ENCODE measurements at places on chromosomes 13 and 19.
A peak's percentile ranks its signal among the peaks of the same experiment; 100 is the strongest.

DNA sequence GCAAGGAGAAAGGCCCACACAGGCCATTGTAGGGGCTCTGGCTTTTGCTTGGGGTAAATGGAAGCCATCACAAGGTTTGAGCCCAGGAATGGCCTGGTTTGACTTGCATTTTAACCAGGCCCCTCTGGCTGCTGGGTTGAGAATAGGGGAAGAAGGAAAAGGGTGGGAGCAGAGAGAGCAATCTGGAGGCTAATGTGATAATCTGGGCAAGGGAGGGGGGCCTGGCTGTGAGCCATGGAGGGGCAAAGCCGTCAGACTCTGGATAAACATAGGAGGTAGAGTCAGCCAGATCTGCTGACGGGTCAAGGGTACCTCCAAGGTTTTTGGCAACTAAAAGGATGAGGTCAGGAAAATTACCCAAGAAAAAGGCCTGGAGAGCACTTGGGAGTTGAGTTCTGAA is 41.6 kb downstream of the RFX2 start:
- no peak for DNase-seq

DNA sequence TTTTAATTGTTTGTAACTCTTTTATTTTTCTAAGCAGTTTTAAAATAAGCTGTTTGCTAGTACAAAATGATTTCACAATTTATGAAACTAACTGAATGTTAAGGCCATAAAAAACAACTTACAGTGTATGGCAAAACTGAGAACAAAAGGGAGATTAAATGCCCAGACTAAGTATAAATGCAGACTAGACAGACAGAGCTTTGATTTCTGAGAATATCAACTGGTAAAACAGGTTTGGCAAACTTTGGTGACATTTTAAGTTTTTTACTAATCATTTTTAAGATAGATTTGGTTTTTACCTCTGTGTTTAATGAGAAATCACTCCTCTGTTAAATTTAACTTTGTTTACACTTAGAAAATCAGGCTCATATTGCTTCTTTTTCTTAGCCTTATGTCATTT is 127.5 kb upstream of the KLF5 start:
- DNase-seq = peak; percentile 39

GRCh38 chr19:58474997-58475713 is 997 bp upstream of the ZNF446 start:
- DNase-seq = no peak

DNA sequence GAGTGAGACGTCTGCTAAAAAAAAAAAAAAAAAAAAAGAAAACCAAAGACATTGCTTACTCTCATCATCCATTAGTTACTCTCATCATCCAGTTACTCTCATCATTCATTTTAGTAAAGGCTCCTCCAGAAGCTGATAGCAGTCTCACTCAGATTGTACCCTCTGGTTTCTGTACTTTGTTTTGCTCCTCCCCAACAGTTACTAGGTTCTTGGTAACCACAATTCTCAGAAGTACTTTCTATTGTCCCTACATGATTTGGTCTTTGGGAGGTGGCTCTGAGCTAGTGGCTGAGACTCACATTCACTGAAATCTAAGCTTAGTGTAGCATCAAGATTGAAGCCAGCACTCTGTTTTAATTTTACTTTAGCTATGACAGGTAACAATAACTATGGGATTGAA is 14.3 kb downstream of the ERICH4 start:
- no peak for DNase-seq

GRCh38 chr13:24304620-24305019 is 4.8 kb upstream of the C1QTNF9 start:
- DNase-seq = no peak

- no peak for DNase-seq
These were observed 599 bp downstream of the ZIC2 start for GRCh38 chr13:99982036-99982730.

DNA sequence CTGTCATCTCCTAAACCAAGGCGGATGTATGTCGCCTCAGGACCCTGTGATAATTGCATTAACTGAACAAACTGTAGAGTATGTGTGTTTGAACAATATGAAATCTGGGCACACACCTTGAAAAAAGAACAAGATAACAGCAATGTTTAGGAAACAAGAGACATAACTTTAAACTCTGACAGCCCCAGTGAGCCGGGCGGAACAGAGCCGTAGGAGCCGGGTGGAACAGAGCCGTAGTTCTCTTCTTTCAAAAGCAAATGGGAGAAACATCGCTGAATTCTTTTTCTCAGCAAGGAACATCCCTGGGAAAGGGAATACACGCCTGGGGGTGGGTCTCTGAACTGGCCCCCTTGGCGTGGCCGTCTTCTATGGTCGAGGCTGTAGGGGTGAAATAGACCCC is 31.8 kb upstream of the ZNF675 start:
- DNase-seq = no peak

DNA sequence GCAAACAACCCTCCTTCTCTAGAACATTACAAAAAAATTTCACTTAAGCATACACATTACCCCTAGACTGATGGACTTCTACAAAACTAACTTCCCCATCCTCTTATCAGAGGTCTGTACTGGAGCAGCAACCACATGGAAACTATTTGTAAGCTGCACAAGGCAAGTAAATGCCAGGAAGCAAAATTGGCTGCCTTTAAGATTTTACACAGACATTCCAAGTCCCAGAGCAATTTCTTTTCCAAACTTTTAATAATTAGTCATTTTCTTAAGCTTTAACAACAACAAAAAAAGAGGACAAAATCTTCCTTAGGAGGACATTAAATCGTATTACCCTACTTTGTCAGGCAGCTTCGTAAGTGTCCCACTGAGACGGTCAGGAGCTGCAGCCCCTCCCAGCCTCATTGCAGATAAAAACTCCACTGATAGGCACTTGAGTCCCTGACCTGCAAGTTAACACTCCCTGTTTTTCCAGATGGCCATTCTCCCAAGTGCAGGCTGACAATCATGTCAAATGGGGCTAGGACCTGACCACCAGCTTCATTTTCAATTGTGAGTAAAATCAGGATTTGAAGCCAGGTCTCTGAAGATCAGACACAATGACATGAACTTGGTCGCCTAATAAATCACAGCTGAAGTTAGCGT is 680.1 kb downstream of the DIAPH3 start:
- peak; percentile 15 for DNase-seq

DNA sequence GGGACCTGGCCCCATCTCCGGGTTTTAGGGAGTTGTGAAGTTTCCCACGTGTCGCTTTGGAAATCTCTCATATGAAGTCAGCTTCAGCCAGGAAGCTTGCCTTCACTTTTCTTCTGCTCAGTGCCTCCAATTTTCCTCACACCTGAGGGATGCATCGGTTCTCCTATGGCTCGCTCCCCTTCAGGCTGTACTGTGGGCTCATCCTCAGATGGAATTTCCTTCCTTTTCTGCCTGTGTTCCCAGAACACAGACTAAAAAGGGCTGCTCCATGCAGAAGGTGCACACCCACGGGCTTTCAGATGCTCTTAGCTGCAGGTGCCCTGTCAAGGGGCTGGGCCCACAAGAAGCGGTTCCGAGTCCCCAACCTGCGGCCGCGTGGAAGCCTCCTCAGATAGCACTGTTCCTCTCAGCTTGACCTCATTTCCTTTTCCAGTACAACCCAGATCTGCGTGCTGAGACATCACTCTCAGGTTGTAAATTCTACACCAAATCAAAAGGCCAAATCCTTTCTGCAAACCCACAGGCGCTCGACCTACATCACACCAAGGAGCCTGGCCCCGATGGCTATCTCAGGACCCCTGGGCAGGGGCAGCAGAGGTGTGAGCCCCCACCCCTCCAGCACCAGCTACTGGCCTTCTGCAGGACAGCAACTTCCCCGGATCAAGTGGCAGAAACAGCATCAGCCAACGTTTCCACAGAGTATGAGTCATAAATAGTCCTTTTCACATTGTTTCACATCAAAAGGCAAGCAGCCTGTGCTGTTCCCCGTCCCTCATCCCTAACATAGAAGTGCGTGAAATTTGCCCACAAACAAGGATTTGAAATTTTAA is 275.9 kb downstream of the ZNF536 start:
- peak; percentile 7 for DNase-seq

DNA sequence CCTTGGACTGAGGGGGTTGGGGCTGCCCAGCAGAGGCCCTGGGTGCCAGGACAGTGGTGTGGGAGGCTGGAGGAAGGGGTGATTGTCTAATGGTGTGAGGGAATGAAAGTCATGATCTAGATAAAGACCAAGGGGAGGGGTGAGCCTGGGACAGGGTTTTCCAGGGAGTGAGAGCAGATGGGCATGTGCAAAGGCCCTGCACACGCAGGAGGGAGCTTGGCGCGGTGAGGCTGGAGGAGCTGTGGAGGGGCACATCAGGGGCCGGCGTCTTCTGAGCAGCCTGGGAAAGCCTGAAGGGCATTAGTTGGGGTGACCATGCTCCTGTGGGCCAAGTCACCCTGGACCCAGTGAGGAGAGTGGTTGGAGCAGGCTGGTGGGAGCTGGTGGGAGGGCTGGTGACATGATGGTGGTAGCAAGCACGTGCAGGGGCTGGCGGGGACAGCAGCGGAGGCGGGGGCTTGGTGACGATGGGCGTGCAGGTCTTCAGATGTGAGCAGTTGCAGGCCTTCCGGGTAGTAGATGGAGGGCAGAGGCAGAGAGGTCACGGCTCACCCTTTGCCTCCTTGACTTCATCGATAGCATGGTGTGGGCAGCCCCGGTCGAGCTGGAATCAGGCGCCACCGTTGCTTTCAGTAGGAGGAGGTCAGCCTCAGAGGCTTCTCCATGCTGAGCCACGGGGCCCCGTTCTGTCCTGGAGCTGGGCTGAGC is 20.2 kb upstream of the F2RL3 start:
- no peak for DNase-seq

DNA sequence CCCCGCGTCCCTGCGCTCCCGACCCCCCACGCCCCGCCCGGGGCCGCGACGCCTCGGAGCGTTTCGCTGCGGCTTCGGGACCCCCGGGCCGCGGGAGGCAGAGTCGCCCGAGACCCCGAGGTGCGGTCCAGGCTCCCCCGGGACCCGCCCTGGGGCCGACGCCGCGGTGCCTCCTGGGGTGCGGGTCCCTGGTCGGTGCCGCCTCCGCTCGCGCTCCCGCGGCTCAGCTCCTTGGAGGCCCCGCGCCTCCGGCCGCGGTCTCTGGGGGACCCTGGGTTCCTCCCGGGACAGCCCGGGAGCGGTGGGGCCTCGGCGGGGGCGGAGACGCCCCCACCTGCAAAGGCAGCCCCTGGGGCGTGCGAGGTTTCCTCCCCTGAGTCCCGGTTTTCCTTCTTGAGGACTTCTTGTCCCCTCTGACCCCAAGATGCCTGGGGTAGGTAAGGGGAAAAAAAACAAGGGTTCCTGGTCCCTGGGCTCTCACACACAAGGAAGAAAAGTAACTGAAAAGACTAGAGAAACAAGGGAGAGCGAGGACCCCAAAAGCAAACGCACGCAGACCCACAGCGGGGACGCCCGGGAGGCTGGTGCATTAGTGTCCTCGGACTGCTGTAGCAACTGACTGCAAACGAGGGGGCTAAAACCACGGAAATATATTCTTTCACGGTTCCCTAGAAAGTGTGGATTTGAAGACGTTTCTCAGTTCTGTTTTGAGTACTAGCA is 740 bp downstream of the ZNF555 start:
- DNase-seq = peak; percentile 30

- no peak for DNase-seq
These were observed 786.7 kb downstream of the UQCRFS1 start for GRCh38 chr19:28426110-28426729.

DNA sequence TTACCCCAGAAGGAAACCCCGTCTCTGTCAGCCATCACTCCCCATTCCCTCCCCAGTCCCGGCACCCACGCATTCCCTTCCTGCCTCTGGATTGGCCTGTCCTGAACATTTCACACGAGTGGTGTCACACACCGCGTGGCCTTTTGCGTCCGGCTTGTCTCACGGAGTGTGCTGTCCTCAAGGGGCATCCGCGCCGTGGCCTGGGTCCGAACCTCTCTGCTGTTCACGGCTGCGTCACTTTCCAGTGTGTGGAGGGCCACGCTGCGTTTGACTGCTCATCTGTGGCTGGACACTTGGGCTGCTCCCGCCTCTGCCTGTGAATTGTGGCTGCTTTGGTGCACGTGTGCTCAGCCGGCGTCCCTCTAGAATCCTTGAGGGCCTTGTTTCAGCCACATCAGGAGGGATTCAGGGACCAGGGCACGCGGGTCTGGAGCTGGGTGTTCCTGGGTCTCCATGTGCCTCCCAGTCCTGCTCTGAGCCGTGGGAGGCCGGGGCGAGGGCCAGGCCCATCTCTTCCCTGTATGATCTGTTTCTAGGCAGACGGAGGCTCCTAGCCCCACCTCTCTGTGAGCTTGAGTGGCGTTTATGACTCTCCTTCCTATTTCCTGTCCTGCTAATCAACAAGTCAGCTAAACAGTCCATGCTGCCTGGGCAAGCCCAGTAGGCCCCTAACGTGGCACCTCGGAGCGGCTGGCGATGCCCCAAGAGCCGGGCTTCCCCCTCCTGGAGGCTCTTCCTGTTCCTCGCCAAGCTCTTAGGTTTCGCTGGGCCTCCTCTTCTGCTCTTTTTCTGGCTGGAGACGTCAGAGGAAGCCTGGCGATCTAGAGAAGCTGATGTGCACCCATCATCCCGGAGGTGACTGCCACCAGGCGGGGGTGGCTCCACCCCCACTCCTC is 8.1 kb downstream of the STK11 start:
- DNase-seq = no peak

DNA sequence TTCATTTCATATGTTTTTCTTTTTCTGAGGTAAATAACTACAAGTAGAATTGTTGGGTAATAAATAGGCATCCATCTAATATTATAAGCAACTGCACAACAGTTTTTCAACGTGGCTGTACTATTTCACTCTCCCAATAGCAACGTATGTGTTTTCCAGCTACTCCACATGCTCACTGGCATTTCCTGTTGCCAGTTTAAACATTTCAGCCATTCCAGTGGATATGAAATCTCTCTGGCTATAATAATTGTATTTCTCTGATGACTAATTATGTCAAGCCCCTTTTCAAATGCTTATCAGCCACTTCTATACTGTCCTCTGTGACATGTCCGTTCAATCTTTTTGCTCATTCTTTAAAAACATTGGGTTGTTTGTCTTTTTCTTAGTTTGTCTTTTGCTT is 26.8 kb upstream of the ALOX5AP start:
- DNase-seq = peak; percentile 64

DNA sequence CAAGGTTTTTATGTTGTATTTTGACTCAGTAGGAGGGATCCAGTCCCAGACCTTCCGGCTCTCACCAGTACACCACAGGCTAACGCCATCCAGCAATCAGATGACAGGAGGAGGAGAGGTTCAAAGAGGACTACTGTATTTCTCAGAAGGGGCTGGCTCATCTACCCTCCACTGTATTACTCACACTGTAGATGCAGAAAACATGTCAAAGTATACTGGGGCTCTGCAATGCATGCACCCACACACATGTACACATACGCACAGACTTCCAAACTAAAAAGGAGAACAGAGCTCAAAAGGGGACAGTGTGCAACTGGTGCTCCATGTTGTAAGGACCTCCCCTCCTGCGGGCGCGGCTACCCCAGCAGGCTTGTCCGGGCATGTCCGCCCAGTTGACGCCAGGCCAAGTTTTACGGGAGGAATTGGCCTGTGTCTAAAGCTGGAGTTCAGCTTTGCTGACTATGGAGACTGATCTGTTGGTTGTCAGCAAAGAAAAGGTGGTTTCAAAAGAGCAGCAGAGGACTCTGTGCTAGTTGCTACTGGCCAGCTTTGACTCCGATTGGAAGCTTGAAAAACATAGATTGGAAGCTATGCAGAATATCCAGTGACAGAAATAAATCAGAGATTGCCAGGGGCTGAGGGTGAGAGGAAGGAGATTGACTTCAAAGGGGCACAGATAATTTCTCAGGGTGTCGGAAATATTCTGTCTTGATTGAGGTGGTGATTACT is 314.2 kb downstream of the DLEU7 start:
- no peak for DNase-seq
